ENCODE measurements at places on chromosomes 6 and 20.
A peak's percentile ranks its signal among the peaks of the same experiment; 100 is the strongest.

- peak; percentile 30 for DNase-seq
These were observed 111.2 kb upstream of the MMS22L start for GRCh38 chr6:97394160-97394748.

GRCh38 chr6:13712599-13712898 lies 914 bp upstream of the RANBP9 start:
- no peak for DNase-seq

DNA sequence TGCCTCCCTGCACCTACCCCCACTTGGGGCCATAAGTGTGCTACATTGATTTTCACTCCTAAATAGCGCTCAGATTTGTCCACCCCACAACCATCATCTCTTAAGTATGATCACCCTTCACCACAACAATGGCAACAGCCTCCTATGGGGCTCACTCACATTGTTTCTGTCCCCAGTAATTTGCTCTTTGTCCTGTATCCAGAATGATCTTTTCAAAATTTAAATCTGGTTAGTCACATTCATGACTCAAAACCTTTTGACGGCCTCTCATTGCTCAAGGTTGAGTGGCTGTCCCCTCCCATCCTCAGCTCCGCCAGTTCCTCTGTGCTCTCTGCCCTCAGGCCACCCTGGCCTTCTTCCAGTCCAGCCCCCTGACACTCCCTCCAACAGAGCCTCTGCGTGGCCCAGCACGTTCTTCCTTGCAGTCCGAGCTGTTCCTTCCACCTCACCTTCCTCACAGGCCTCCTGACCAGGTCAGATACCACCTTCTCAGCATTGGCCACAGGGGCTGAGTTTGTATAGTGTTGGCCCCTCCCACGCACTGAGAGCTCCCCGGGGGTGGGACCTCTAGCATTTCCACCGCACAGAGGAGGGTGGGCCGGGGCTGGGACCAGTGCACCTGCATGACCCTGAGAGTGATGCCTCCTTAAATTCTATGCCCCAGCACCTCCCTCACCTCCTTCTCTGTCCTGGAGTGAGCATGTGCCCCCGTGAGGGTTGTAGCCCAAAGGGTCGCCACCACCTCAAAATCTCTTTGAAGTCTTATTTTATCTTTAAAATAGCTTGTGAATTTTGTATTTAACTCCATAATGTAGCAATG lies 2.4 kb upstream of the PPP1R3G start:
- no peak for DNase-seq

DNA sequence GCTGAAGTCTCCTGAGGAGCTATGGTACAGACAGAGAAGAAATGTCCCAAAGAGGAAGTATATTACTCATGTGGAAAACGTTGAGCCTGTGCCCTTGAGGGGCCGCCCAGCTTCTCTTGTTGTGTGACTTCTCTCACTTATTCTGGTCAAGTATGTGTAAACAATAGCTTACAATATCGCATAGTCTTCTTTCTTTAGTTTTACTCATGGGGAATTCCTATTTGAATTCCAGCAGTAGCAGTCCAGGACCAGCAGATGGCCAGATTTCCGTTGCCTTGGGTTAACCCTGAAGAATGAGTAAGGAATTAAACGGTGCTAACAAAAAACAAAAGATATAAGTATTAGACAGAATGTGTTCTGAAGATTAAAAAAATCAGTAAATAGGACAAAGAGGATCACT lies 522.0 kb upstream of the GJE1 start:
- no peak for DNase-seq

DNA sequence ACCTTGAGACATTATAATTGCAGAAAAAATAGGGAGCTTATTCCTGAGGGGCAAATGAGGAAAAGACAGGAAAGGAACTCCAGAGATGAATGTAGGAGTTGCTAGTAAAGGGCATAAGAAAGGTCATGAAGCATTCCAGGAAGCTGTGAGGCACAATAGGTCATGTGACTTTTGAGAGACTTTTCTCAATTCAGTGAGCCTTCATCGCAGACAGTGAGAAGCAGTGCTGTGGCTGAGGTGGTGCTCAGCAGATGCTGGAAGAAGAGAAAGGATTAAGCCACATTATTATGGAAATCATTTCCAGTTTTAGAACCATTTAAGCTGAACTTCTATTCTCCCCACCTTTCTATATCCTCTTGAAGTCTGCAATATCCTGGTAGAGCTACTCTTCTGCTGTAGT lies 4.1 kb downstream of the SPTLC3 start:
- no peak for DNase-seq

- DNase-seq: no peak
These were observed 11.0 kb upstream of the COL10A1 start for GRCh38 chr6:116136933-116137340.

DNA sequence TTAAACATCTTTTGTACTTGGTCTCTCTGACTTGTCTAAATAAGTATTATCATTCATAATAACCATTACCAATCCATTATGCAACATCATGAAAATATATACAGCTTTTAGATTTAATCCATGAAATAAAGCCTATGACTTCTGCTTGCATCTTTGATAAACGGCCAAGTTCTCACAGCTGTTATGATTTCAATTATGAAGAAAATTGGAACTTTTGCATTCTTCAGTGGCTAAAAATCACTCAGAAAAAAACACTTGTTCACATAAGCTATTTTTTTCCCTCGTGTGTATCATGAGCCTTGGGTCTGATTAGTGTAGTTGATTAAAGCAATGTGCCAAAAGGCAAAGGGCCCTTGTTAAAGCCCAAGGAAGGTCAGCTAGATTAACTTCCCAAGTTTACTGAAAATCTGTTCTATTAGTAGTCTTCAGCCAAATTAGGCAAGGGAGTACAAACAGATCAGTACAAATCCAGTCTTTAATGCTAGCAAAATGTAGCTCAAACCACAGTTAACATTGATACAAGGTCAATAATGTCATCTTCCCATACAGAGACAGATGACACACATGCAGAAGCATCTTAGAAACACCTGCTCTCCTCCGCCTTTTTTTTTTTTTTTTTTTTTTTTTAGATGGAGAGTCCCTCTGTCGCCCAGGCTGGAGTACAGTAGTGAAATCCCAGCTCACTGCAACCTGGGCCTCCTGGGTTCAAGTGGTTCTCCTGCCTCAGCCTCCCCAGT lies 69.9 kb downstream of the SGK1 start:
- DNase-seq: no peak

DNA sequence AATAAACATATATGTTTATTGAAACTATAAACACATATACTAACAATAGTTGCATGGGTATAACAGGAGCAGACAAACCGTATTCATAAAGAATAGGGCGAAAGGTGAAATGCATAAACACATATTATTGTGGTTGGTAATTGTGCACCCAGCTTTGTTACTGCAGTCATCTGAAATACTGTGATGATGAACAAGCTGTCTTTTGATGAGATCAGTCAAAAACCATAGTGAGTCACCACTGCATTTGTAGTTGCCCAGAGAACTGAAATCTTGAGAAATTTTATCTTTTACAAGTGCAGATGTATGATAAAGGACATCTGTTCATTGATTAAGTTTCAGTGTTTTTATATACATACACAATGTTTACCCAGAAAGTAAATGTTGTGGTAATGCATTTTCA lies 133.7 kb downstream of the MYO6 start:
- DNase-seq: no peak

DNA sequence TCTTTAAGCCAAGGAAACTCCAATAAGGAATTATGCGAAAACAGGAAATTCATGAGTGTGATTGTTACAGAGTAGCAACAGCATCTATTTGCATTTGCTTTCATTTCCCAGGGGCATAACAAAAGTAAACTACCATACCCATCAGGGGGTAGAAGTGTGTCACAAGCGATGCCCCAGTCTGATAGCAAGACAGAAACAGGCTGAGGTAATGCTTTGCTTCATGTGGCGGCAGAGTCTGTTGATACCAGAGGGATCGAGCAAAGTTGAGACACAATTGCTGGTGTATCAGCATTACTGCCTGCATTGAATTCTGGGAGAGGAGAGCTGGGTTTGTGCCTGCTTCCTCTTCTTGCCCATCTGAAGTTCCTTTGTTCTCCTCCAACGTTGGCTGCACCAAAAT lies 51.2 kb upstream of the LYRM2 start:
- no peak for DNase-seq

GRCh38 chr6:57087916-57088315 lies 2.1 kb upstream of the ZNF451 start:
- DNase-seq: no peak

- DNase-seq: peak; percentile 6
These were observed 108.2 kb upstream of the GMDS start for GRCh38 chr6:2353412-2354137.

GRCh38 chr6:87575423-87575822 lies 14.4 kb downstream of the RARS2 start:
- DNase-seq: no peak

GRCh38 chr6:39053854-39054576 lies 5.4 kb downstream of the GLP1R start:
- no peak for DNase-seq

DNA sequence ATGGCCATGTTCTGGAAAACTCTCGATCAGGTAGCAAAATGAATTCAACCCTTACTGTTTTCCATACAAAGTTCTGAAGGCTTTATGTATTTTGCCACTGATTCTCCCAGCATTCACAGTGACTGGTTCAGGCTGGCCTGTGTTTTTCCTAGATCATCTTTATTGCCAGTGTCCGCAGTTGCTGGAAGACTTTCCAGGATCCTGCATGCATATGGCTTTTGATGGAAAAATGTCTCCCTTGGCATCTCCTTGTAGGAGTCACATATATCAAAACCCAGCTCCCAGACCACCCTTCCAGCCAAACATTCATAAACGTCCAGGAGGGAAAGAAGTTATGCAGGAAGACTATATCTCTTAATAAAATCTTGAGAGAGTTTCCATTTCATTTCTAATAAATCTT lies 588.8 kb downstream of the MAFB start:
- DNase-seq: no peak

DNA sequence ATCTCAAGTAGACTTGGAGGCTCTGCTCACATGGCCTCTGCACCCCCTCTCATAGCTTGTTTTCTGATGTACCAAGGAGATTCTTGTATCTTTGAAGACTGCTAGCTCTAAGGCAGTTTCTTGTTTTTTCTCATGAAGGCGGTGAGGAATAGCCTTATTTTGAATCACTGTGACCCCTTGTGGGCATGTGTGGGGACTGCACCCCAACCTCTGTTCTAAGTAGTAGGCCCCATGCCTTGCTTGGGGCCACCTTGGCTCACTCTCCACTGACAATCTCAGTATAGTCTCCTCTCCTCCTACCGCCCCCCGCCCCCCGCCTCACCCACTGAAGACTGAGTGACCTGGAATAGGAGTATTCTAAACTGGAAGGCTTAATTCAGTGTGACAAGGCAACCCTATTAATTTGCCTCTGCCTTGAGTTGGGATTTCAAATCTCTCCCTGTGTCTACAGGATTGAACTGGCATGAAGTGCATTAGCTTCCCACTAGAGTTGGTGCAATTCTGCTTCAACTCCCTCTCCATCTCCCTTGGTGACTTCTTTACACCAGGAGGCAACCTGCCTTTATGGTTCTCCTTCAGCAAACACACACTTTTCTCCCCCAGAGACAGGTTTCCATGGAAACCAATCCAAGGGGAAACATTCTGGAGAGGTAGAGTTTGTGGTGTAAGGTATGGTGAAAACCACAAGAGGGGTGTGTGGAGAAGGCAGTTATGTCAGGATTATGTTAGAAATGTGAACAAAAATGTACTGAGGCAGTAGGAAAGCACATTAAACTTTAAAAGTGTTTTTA lies 75.4 kb upstream of the ECI2 start:
- DNase-seq: no peak

- DNase-seq: no peak
These were observed 85.8 kb downstream of the DZANK1 start for GRCh38 chr20:18380908-18381529.

GRCh38 chr20:63290677-63291472 lies 2.1 kb upstream of the COL20A1 start:
- no peak for DNase-seq

DNA sequence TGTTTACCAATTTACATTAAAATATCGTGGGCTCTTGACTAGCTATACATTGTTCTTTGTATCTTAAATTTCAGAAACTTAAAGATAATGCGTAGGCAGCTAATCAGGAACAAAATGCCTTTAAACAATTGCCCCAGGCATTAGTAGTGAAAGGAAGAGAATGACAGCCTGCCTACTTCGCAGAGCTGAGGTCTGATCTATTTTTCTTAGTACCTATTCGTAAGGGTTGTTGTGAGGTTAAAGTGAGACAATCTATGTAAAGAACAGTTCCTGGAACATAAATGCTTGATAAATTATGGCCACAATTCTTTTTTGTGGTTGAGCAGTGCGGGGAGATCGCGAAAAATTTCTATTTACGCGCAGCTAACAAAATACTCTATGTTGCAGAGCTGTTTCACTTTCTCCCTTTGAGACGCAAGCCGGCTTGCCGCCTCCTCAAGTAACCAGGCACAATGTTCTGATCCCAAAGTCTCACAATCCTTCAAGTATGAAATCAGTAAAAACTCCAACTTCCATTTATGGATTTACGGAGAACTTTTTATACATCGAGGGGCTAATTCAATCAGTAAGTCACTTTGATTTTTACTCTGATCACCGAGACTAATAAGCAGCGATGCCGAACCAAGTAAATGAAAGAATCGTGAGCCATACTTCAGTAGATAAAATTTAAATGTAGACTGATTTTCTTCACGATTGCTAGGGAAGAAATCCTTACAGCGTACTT lies 878 bp upstream of the PNRC1 start:
- DNase-seq: peak; percentile 59

DNA sequence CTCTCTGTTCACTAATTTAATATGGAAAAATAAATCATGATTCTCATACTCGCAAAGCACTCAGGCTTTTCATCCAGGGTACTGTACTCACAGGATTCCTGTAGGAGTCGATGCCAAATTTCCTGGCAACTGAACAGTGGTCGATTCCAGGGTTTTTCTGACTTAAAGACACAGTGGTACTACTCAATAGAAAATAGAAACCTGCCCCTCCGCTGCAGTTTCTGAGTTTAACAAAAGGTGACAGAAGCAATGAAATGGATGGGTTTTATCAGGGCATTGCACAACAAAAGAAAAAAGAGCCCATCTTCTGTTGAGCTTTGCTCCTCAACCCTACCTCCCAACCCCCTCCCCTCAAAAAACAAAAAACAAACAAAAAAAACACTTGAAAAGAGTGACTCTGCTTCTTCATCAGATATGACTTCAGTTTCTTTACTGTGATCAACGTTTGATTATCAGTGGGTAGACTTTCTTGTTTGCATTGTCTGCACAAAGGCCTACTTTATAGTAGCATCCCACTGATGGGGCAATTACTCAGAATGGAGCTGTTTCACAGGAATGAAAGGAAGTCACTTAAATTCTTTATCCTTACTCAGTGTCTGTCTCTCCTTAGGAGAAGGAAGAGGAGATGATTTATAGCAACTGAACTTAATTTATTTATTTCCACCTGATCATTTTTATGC lies 96.2 kb upstream of the FOXO3 start:
- no peak for DNase-seq

- peak; percentile 13 for DNase-seq
These were observed 56.4 kb upstream of the SLC22A1 start for GRCh38 chr6:160065200-160065599.

GRCh38 chr6:126372626-126373025 lies 32.7 kb downstream of the CENPW start:
- DNase-seq: no peak
